ENCODE measurements at places on chromosomes 7 and 10.

- DNase-seq = no peak
Observed at GRCh38 chr7:52764492-52765169, 270.8 kb upstream of the POM121L12 start.

DNA sequence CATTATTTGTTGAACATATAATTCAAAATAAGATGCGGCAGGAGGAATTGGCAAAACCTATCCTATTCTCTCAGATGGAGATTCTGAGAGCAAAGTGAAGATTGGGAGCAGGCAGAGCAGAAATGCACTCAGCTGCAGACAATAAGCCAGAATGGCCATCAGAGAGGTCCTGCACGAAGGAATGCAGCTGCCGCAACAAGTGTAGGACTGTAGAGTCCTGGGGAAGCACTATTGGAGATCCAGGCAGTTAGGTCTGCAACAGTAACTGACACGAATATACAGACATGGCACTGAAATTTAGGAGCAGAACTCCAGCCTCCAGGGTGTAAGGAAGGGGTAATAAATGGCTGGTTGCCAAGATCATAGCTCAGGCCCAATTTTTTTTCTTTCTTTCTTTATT is 10.4 kb upstream of the COL1A2 start:
- no peak for DNase-seq

GRCh38 chr10:127055263-127055662 is 141.1 kb downstream of the INSYN2A start:
- DNase-seq = no peak

GRCh38 chr7:15915686-15916293 is 229.3 kb upstream of the MEOX2 start:
- peak; percentile 34 for DNase-seq

DNA sequence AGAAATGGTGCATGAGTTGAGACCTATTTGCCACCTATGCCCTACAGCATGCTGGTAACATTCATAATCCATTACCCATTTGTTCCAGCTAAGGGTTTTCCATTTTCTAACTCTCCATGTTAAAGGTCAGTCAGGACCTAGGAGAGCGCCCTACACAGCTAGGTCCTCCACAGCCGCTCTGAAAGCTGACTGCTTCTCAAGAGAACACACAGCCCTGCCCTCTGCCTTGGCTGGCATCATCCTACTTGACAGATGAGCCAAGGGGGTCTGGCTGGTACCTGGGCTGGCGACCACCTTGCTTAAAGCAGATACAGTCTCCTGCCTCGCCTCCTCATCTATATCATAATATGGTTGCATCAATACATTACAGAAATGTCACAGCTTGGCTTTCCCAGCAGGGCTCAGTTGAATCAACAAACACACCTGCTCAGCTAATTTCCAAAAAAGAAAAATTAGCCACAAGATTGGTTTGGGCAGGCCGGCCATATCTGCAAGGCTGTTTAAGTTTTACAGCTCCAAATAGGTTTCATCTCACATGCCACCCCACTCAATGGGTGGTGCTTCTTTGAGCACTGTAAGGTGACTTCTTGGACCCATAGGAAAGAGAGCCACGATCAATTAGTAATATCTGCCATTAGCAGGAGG is 17.3 kb downstream of the TLL2 start:
- DNase-seq = no peak

DNA sequence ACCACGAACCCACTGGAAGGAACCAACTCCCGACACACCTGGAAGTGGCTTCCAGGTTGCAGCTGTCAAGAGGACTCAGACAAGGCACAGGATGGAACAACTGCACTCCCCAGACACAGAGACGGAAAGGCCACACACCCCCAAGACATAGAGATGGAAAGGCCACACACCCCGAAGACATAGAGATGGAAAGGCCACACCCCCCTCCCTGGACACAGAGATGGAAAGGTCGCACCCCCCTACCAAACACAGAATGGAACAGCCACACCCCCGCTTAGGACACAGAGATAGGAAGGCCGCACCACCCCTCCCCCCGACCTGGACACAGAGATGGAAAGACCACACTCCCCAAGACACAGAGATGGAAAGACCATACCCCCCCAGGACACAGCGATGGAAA is 7.6 kb downstream of the ZNF511 start:
- no peak for DNase-seq

All from AG10803 (cell line).